ENCODE measurements at places on chromosomes 5 and 9.

GRCh38 chr9:126218359-126219125 is 108.1 kb upstream of the MVB12B start:
- no peak for DNase-seq

GRCh38 chr9:20269620-20270019 is 352.7 kb downstream of the MLLT3 start:
- no peak for DNase-seq

- no peak for DNase-seq
Measured at GRCh38 chr5:132770476-132771159, 6.4 kb downstream of the SEPTIN8 start.

DNA sequence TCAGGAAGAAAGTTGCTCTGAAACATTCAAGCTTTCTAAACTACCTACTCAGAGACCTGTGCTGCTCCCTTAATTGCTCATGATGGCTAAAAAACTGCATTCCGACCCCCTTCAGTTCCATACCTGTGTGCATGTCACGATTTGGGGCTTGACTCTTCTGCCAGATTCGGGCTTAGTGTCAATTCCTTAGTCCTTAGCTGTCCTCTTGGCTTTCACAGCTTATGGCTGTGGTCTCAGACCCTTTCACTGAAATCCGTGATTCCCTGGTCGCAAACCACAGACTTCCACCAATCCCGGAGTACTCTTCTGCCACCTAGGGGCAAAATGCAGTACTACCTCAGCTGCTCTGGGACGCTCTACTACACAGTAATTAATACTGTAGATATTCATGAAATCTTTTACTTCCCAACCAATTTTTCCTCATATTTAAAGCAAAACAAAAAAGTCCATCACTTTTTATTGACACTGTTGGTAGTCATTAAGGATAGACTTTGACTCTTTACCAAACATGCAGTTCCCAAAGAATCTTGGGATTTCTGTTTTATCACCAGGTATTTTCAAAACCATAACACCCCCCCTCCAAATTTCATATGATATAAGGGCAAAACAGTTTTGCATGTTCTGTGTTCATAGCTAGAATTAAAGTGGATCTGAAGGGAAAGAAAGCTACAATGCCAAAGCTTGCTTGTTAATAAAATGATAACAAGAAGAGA is 617.4 kb downstream of the SLCO4C1 start:
- peak; percentile 50 for DNase-seq

DNA sequence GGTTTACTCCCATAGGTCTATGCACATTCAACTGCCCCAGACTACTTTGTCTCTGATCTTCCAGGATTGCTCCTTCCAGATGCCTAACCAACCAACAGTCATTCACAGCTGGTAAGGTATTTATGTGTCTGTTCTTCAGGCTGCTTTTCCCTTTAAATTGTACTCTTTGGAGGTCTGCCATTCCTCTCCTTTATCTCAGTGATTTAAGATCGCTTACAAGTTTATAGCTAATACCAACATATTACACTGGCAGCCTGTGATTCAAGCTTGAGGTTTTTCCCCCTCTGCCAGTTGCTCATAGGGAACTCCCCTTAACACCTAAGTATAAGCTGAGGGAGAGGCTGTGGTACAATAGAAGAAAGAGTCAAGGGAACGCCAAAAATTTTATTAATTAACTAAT is 711.7 kb upstream of the EDIL3 start:
- no peak for DNase-seq

DNA sequence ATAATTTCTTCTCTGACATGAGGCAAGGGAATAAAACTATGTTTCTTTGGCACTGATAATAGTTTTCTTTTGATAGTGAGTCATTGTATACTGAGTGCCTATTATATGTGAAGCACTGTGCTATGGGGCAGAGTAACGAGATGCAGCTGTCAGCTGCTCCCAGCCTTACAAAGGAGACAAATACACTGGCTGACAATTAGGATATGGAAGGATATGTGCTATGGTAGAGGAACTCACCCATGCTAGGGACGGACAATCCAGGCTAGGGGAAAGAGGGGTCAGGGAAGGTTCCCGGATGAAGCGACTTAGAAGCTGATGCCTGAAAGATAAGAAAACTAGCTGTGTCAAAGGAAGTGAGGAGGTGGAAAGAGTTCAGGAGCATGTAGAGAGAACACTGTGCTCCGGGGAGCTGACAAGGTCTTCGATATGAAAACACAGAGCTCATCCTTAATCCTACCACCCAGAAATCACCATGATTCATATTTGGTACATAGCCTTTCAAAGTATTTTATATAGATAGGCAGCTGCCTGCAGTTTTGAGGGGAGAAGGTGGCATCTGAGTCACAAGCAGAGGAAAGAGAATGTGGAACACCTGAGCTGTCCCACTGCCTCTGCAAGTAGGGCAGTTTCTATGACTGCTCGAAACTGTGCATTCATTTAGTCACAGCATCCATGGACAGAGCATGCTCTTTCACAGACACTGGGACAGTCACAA is 12.1 kb downstream of the BSPRY start:
- no peak for DNase-seq

- DNase-seq: no peak
Measured at GRCh38 chr5:14760548-14761002, 96.1 kb downstream of the OTULIN start.
